HepG2 (cell line): ENCODE measurements at places on chromosomes 5 and 9. TPM values are rescaled to one million over a fixed set of nuclear protein-coding genes. Genes with fewer than 3 reads are reported as not detected.
A peak's percentile ranks its signal among the peaks of the same experiment; 100 is the strongest.

ZNF658 gene
- total RNA-seq = 3.5 and 4.4 TPM in 2 replicates

GRCh38 chr5:135887881-135888614 lies 7.6 kb downstream of the IL9 start:
- no peaks in the 10 kb centered on the region for H3K36me3 ChIP-seq
- peak overlapping the region; percentile 32 for H3K4me3 ChIP-seq
- DNase-seq = peak; percentile 54
- H3K27me3 ChIP-seq = no peaks in the 10 kb centered on the region; the same call in 1 of the 2 replicates

DNA sequence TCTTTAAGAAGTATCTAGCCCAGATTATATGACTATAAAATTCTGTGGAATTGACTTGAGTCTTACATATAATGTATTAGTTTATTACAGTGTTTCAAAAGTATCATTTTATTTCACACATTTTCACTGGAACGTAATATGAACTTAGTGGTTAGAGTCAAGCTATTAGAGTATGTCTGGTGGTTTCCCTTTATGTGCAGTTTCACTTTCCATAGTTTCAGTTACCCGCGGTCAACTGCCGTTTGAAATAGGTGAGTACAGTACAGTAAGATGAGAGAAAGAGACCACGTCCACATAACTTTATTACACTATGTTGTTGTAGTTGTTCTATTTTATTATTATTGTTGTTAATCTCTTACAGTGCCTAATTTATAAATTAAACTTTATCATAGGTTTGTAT lies 50.5 kb downstream of the COMMD10 start:
- no peaks in the 10 kb centered on the region for H3K27me3 ChIP-seq
- no peak overlapping the region for H3K4me3 ChIP-seq
- no peak for DNase-seq
- no peak overlapping the region for H3K27ac ChIP-seq
- no peaks in the 10 kb centered on the region for H3K4me1 ChIP-seq

GRCh38 chr5:35819026-35819425 lies 37.7 kb upstream of the IL7R start:
- no peaks in the 10 kb centered on the region for H3K36me3 ChIP-seq
- no peaks in the 10 kb centered on the region for H3K27me3 ChIP-seq
- peak; percentile 12 for DNase-seq
- H3K27ac ChIP-seq = no peak overlapping the region
- peaks cover 9% of the 10 kb centered on the region for H3K4me1 ChIP-seq
- H3K4me3 ChIP-seq = no peak overlapping the region
